Lung microvascular endothelial cell (primary cell): ENCODE measurements at places on chromosomes 1 and 21. TPM values are rescaled to one million over a fixed set of nuclear protein-coding genes. Genes with fewer than 3 reads are reported as not detected.

Gene RPTN
- not detected in 2 replicates for total RNA-seq

Gene DPH5
- total RNA-seq = 13.9 and 16.3 TPM in 2 replicates

Gene KRTAP12-2
- total RNA-seq = not detected in 2 replicates

Gene DENND4B
- total RNA-seq = 5.7 and 12.3 TPM in 2 replicates

Gene RGS13
- not detected in 2 replicates for total RNA-seq

Gene OR2L8
- total RNA-seq = not detected in 2 replicates

Gene DFFA
- 29.2 and 35.7 TPM in 2 replicates for total RNA-seq

Gene SFPQ
- total RNA-seq = 125 TPM in 2 replicates

Gene SESN2
- 5.0 and 7.0 TPM in 2 replicates for total RNA-seq

Gene PTGFR
- under 0.01 and 0.22 TPM in 2 replicates for total RNA-seq

Gene UTP25
- total RNA-seq = 3.3 and 5.4 TPM in 2 replicates

Gene TNFRSF9
- under 0.01 TPM in 2 replicates for total RNA-seq

Gene PLEKHA6
- 0.40 and 0.65 TPM in 2 replicates for total RNA-seq

Gene TMEM82
- not detected in 2 replicates for total RNA-seq

GRCh38 chr1:172351346-172351745, 69.1 kb upstream of the C1orf105 start:
- no peak for DNase-seq

DNA sequence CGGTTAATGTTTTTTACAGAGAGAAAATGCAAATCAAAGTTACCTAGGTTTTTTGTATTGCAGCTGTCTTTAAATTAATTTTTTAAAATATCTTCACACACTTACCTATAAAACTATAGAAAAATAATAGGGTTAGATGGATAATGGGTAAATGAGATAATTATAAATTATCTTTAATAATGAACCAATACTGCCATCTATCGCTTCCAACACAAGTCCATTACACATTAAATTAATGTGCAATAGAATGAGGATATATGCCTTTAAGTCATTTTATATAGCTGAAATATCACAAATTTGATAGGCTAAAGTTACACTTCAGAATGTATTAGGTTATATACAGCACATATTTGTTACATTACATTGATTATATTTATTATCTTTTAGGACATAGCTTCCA, 2212.8 kb downstream of the MRPL39 start:
- no peak for DNase-seq

DNA sequence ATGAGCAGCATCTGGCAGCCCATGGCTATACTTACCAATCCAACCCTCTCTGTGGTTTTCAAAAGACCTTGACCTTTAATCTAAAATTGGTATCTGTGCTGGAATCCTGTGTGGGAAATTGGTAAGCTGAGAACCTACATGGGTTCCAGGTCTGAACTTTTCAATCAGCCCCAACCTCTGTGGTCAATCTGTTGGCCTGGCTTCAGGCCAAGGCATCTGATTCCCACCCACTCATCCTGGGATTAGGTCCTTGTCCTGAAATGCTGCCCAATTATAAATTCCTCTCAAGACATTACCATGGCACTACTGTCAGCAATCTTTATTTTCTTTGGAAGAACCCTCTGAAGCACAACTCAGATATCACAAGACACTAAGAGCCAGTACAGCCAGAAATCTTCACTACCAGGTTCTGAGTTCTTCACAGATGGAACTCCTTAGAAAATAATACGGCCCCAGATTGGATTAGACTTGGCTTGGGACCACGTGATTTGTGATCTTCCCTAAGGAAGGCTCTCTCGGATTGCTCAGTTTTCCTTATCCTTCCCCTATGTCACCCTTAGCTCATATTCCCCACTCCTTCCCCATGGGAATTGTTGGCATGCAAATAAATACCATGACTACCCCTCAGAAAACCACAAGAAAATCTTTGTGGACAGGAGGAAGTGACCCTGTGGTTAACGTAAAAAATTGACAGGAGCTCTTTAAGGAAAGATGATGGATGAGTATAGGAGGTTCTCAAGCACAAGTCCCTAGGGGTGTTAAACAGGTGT, 207.9 kb upstream of the ST6GALNAC5 start:
- DNase-seq = no peak

DNA sequence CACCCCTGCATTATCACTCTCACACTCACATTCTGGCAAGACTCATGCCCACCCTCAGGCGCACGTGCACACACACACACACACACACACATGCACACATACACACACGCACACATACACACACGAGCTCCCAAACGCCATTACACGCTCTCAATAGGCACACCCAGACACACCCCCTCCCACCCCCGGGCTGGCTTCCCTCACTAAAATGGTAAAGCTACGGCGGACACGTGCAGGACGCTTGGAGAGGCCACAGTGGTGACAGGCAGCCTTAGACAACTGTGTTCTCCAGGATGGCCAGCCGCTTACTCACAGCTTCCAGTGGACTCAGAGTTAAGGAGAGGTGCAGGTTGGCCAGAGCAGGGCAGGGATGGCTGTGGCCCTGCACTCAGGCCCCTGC, 10.1 kb downstream of the MATN1 start:
- no peak for DNase-seq

GRCh38 chr1:69172003-69173000, 395.4 kb upstream of the LRRC7 start:
- DNase-seq = no peak

- peak; percentile 67 for DNase-seq
Observed at GRCh38 chr1:67748630-67749029, 63.6 kb downstream of the GADD45A start.

DNA sequence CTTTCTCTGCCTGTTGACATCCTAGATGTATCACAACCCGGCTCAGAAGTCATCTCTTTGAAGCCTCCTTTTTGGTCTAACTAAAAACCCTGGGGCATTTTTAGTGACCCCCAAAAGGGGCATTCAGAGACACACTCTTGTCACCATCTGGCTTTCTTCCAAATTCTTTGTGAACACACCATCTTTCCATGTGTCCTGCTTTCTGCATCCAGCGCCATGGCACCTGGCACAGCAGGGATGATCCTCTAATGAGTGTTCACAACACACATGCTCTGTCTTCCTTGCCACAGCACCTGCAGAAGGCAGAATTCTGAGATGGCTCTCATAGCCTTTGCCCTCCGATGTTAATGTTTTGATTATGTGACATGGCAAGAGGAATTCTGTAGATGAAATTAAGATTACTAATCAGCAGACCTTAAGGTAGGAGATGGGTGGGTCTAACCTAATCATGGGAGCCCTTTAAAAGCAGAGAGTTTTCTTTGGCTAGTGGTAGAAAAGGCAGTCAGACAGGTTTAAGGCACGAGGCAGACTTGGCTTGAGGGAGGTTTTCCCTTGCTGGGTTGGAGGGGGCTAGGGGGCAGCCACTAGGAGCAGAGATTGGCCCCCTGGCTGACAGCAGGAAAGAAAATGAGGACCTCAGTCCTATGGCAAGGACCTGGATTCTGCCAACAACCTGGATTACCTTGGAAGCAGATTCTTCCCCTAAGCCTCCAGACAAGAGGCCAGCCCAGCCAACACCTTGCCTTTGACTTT, 4.9 kb upstream of the TMEM61 start:
- no peak for DNase-seq

DNA sequence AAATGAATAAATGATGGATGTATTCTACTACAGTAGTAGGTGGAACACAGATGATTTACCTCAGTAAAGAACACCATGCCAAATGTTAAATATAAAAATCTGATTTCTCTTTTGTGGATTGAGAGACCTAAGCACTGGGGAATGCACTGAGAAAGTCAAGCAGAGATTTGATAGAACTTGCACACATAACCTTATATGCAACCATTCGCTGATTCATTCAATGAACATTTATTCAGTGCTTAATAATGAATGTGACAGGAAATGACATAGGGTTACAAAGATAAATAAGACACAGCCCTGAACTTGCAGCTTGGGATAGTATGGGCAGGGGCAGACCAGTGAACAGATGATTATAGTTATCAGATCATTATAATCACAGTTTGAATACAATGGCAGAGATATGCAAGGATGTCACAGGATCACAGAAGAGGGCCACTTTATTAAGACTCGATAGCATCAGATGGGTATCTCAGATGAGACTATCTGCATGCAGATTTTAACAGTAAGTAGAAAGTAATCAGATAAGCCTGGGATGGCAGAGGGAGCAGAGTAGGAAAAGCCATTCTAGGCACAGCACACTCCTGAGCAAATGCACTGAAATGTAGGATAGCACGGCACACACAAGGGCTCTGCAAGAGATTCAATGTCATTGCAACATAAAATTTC, 169.4 kb downstream of the ASTN1 start:
- DNase-seq = no peak

DNA sequence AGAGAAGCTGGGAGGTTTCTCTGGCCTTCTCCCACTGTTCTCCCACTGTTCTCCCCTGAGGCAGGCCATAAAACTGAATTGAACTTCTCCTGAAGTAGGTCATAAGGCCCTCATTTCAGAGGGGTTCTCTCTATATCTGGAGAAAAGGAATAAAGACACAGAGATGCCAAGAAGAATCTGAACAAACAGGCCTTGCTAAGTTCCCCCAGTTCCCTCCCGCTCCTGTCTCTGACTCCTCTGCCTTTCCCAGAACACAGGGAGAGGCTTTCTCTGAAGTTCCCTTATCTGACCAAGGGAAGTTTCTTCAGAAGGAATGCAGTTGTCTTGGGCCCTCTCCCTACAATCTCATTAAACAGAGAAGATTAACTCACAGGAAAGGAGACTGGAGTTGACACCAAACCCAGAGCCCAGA, 83.4 kb downstream of the SLC16A1 start:
- no peak for DNase-seq

GRCh38 chr1:57797084-57797483, 373.2 kb upstream of the DAB1 start:
- no peak for DNase-seq

GRCh38 chr21:10627316-10627863, 106.0 kb downstream of the TPTE start:
- DNase-seq = no peak

DNA sequence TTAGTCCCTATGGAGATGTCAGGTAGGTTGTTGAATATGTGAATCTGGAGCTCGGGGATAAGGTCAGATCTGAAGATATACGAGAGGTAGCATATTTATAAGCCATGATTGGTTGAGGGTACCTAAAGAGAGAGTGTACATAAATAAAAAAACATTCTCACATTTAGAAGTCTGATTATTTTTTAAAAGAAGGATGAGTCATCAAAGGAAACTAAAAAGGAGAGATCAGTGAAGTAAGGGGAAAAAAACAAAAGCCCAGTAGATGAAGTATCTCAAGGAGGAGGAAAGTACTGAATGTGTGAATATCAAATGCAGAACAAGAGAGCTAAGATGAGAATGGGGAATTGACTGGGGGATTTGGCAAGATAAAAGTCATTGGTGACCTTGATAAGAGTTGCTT, 15.7 kb upstream of the ANGPTL1 start:
- DNase-seq = no peak

GRCh38 chr1:105243411-105243810, 1493.7 kb downstream of the AMY1C start:
- DNase-seq = no peak

DNA sequence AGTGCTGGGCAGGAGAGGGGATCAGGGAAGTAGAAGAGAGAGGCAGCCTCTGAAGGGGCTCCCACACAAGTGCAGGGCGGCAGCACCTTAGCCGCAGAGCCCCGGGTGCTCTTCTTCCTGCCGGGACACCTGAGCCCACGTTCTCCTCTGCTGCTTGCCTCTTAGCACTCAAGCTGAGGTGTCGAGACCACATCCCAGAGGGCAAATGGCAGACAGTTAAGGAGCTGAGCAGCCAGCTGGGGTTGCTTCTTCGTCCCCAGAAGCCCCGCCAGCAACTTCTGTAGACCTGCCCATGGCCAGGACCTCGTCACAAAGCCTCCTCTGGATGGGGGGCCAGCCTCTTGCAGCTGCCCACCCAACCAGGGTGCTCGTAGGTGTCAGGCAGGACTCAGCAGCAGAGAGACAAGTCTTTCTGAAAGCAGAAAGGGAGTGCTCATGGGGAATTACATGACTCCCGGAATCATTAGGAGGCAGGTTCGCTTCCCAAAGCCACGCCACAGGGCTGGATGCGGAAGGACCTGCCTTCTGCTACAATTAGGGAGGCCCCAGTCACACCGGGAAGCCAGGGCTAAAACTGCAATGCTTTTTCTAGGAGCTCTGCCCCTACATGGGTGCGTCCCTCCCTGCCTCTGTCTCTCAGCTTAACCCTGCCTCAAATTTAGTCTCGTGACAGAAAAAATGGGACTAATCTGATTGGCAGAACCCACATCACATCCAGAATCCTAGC, 141.4 kb upstream of the RAB4A start:
- no peak for DNase-seq

GRCh38 chr21:17422931-17423330, 89.9 kb upstream of the CXADR start:
- DNase-seq = no peak

- no peak for DNase-seq
Observed at GRCh38 chr1:15280416-15280815, 33.4 kb downstream of the FHAD1 start.

DNA sequence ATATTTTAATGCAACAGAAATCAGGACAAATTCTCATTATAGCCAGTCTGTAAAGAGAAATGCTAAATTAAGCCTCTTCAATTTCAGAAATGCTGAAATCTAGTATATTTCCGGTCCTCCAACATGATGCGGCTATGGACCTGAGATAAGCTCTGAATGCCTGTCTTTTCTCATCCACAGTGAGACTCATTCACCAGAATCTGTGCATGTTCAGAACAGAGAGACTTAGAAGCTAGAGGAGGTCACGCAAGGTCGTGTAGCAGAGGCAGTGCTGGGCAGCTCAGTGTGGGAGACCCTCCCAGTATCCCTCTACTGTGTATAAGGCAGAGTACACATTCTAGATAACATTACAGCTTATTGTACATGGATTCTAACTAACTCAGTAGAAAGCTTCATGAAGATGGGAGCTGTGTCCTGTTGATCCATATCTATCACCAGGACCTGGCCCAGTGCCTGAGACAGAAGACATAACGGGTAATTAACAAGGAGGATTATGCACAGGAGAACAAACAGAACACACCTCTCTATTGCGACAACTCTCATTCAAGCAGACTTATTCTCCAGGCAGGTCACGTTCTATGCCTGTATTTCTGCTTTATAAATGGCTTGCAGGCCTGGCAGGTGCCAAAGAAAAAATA, 97.0 kb upstream of the COA6 start:
- DNase-seq = no peak

- DNase-seq = peak; percentile 77
Observed at GRCh38 chr1:26602378-26602959, 72.9 kb downstream of the RPS6KA1 start.

GRCh38 chr1:82268826-82269225, 468.1 kb downstream of the ADGRL2 start:
- no peak for DNase-seq

GRCh38 chr21:43802713-43803313, 13.4 kb downstream of the RRP1 start:
- DNase-seq = no peak

DNA sequence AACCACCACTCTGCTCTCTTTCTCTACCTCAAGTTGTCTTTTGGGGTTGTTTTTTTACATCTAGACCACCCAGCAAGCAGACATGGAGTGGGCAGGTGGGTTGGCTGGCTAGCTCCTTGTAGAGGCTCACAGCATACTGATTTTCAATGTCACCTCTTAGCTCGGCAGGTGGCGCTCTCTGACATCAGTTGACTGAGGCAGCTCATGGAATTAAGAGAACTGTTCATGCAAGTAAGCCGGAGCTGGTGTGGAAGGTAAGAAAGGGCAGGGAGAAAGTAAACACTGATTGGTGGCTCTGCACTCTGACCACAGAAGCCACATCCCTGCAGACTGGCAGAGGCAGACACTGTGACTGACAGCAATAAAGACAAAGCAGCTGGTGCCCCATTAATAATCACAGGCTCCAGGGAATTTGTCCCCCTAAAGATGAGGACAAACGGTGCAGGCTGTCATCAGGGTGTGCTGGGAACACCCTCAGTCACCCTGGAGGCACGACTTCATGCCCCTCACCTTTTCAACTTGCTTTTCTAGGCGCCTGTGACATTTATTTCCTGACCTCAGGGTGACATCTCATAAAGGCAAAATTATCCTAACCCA, 226.8 kb downstream of the LMX1A start:
- peak; percentile 65 for DNase-seq
